ENCODE measurements at places on chromosomes 12 and 14.

DNA sequence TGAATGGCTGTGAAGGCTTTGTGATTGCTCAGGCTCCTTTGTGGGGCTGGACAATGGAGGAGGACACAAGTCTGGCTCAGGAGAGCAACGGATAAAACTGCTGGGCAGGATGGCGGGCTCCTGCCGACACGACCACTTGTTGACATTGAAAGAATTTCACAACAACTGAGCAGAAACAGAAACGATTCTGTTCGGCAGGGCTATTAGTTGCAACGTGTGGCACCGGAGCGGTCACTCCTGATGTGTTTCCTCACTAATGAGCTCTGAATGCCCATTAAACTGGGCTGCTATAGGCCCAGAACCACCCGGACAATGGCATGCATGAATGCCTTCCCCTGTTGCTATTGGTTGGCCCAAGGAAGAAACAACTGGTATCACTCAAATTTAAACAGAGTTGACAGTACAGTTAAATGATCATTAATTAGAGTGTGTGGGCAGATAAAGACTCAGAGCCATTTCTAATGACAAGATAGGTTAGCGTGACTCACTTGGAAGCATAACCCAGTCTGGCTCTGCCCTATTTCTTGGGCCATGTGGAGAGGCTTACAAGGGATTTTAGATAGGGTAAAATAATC lies 142.9 kb downstream of the ASCL1 start:
- no peak for DNase-seq

GRCh38 chr12:73951956-73952703 lies 585.5 kb upstream of the ATXN7L3B start:
- no peak for DNase-seq

GRCh38 chr12:6981152-6982052 lies 10.7 kb downstream of the EMG1 start:
- DNase-seq, result no peak

DNA sequence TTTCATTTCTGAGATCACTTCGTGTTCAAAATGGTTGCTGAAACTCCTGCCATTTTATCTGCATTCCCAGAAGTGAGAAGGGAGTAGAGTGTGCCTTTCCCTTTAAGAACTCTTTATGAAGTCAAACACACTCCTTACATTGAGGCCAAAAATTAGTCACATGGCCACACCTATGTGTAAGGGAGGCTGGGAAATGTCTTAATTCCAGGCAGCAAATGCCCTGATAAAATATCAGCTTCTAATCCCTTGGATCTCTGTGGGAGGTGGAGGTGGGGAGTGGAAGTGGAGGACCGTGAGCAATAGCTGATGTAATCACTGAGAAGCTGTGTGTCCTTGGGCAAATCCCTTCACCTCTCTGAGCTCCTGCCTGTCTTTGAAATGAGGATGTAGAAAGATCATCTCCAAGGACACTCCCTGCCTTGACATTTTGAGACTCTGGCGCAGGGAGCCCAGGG lies 22.7 kb upstream of the ANKRD9 start:
- DNase-seq, result no peak

GRCh38 chr12:57323416-57323815 lies 72.4 kb upstream of the STAC3 start:
- no peak for DNase-seq

- DNase-seq, result no peak
These were observed 8.3 kb upstream of the WSCD2 start for GRCh38 chr12:108120863-108121165.

Measured in Kasumi-1 (cell line).